Endothelial cell of umbilical vein (primary cell): ENCODE measurements at places on chromosomes 4 and X.

- no peak for DNase-seq
Observed at GRCh38 chrX:29542152-29542551, 673.2 kb upstream of the MAGEB2 start.

DNA sequence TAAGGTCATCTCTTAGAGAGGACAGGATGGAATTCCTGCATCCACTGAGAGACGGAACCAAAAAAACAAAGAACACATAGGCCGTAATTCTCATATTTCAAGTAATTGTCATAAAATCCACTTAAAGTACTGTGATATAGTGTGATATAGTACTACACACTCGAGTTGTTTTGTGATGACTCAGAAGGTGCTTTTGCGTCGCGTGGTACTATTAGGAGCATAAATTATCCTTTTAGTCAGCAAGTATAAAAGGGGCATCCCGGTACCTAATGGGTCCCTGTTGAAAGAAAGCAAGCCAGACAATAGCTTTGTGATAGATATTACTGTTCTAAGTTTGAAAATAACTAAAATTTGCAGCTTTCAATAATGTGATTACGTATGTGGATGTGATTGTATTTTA, 55.3 kb downstream of the GPR143 start:
- DNase-seq, result no peak

- peak; percentile 67 for DNase-seq
Observed at GRCh38 chr4:105191621-105192210, 45.0 kb downstream of the TET2 start.

- DNase-seq, result no peak
Observed at GRCh38 chr4:7288751-7289523, 96.6 kb downstream of the SORCS2 start.

GRCh38 chr4:52638717-52639116, 20.4 kb downstream of the USP46 start:
- DNase-seq, result no peak

GRCh38 chr4:38055566-38055965, 95.4 kb downstream of the PTTG2 start:
- peak; percentile 25 for DNase-seq

DNA sequence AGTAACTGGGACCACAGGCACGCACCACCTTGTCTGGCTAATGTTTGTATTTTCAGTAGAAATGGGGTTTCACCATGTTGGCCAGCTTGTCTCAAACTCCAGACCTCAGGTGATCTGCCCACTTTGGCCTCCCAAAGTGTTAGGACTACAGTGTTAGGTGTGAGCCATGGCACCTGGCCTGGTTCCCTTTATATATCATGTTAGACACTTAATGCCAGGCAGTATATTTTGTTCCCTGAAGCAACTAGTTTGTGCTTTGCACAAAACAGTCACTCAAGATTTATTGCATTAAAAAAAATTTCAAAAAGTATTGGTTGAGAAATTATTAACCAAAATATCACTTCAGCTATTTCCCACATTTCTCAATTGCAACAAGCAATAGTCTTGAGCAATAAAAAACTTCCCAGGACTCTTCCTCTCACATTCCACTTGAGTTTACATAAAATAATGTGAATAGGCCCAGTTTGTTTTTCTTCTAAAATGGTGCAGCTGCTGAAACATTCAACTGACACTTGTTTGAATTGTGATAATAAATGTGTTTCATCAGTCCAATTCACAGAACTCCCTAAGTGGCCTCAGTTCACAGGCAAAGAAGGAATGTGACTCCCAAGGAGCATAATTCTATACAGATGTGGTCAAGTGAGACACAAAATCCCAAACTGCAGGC, 22.7 kb downstream of the CXCL1 start:
- DNase-seq, result no peak

DNA sequence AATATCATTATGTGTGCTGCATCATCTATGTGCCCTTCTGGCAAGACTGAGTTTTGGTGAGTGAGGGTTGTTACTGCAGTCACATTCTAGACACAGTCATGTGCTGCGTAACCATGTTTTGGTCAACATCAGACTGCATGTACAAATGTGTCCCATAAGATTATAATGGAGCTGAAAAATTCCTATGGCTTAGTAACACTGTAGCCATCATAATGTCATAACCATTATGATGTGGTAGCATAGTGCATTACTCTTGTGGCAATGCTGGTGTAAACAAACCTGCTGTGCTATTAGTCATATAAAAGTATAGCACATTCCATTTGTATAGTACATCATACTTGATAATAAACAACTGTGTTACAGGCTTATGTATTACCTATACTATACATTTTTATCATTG, 198.1 kb upstream of the NUDT6 start:
- DNase-seq, result no peak

DNA sequence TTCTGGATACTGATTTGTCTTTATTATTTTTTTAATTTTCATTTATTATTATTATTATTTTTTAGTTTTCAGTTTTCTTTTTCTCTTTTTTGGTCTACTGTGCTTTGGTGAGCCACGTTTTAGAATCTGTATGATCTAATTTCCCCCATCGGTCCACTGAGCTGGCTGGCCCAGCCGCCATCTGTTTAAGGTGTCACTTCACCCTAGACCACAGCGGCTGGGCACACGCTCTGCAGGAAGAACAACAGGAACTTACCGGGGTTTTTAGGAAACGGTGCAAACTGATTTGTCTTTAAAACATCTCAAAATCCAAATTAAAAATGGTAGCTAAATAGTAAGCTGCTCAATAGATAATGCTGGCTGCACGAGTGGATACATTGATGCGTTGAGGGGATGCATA, 48.8 kb upstream of the AMOT start:
- no peak for DNase-seq

DNA sequence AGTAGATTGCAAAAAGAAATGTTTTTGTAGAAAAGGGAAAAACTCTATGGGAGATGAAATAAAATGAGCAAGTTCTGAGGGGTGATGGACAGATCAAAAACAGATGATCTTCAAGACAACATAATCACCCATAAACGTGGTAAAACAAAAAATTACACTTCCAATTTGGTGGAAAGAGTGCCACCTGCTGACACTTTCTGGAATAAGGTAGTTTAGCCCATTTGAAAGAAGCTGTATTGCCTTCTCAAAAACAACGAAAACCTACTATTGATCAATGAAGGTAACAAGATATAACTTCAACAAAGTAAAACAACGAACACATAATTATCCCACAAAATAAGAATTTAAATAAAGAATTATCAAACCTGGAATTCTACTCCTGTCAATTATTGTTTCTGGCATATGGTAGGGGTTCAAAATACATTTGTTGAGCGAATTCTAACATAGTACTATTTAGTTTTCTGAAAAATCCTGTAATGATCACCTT, 2.5 kb downstream of the COQ2 start:
- peak; percentile 79 for DNase-seq

GRCh38 chr4:107034996-107035818, 906 bp downstream of the DKK2 start:
- peak; percentile 28 for DNase-seq

- no peak for DNase-seq
Observed at GRCh38 chrX:40146262-40147125, 48.7 kb upstream of the BCOR start.

DNA sequence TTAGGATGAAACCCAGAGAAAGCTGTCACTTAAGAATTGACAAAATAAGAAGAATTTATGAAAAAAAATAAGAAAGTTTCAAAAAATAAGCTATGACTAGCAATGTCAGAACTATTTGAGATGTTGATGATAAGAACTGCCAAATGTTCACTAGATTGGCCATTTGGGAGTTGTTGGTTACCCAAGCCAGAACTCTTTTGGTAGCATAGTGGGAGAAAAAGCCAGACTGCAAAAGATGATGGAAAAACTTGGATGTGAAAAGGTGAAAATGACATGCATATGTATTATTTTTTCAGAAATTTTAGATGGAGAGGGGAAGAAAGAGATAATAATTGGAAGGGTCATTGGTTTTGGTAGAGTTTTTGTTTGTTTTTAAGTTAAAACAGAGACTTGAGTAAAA, 397.2 kb upstream of the ATOH1 start:
- no peak for DNase-seq

DNA sequence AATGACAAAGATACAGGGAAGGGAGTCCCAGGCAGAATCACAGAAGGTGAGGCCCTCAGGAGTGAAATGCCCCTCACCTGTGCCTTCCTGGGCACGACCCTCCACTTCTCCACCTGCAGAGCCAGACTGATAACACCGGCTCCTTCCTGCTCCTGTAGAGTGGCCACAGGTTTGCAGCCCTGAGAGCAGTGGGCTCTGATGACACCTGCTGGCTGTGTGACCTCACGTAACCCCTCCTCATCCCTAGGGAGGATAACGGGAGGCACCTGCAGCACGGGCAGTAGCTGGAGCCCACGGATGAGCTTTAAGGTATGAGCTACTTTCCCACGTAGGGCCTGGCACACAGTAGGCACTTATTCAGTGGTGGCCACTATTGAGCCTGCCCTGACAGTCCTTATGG, 25.5 kb upstream of the MAN2B2 start:
- no peak for DNase-seq

- no peak for DNase-seq
Observed at GRCh38 chrX:41677183-41678060, 11.4 kb upstream of the GPR34 start.

GRCh38 chr4:6134612-6135220, 65.6 kb downstream of the JAKMIP1 start:
- DNase-seq, result no peak

DNA sequence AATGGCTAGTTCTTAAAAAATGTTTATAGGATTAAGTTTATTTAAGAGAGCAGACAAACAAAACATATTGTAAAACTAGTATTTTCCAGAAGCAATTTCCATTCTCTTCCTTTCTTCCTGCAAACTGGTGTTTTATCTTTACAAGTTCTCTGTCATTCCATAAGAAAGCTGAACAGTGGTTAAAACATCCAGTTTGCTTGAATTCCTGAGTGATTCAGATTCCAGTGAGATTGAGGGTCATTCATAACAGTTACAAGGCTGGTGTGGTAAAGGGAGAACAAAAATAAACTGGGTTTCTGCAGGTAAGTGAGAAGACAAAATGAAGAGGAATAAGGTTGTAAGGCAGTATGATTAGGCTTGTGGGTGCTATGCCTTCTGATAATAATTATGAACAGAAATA, 544.8 kb upstream of the DIPK2B start:
- DNase-seq, result no peak

DNA sequence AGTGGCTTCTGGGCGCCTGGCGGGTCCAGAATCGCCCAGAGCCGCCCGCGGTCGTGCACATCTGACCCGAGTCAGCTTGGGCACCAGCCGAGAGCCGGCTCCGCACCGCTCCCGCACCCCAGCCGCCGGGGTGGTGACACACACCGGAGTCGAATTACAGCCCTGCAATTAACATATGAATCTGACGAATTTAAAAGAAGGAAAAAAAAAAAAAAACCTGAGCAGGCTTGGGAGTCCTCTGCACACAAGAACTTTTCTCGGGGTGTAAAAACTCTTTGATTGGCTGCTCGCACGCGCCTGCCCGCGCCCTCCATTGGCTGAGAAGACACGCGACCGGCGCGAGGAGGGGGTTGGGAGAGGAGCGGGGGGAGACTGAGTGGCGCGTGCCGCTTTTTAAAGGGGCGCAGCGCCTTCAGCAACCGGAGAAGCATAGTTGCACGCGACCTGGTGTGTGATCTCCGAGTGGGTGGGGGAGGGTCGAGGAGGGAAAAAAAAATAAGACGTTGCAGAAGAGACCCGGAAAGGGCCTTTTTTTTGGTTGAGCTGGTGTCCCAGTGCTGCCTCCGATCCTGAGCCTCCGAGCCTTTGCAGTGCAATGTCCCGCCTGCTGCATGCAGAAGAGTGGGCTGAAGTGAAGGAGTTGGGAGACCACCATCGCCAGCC, at the start of gene ATOH1:
TSS of gene ATOH1 (plus strand) at position 422 of the 663 bp plus-strand sequence. CDS start at position 596, 174 bp downstream.
- DNase-seq, result no peak

- DNase-seq, result no peak
Observed at GRCh38 chr4:175988511-175988910, 77.1 kb upstream of the WDR17 start.

- no peak for DNase-seq
Observed at GRCh38 chr4:62948108-62948507, 1461.1 kb downstream of the TECRL start.

GRCh38 chr4:57628004-57628403, 517.8 kb upstream of the IGFBP7 start:
- no peak for DNase-seq

DNA sequence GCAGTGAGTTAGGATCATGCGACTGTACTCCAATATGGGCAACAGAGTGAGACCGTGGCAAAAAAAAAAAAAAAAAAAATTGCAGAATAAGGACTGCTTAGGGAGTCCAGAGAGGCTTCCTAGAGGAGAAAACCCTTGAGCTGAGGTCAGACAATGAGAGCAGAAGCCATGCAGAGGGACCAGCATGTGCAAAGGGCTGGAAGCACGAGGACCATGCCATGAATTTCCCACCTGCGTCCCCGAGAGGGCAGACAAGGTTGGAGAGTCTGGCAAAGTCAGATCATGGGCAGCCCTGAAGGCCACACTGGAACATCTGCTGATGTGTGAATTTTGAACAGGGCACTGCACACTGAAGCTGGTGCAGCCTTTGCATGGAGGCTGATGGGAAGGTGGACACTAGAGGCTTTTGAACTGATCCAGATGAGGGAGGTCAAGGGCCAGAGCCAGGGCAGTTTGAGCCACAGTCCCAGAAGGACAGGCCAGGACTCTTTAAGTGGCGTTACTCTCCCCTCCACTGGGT, 6.5 kb upstream of the JAKMIP1 start:
- DNase-seq, result no peak

- no peak for DNase-seq
Observed at GRCh38 chr4:35760807-35761206, 483.5 kb downstream of the ARAP2 start.

- DNase-seq, result no peak
Observed at GRCh38 chr4:138838251-138838650, 177.3 kb upstream of the NOCT start.
